Stimulated activated CD4-positive, alpha-beta T cell treated with anti-CD3 and anti-CD28 coated beads, Interleukin-12 subunit alpha, Interleukin-12 subunit beta, amount 100 ng/mL, for 4 hours (primary cell): ENCODE measurements at places on chromosomes 11 and 22.

- DNase-seq = no peak
Measured at GRCh38 chr11:127651888-127652221, 651.3 kb upstream of the KIRREL3 start.

GRCh38 chr11:74255741-74256375 is 55.6 kb downstream of the P4HA3 start:
- peak; percentile 30 for DNase-seq

GRCh38 chr11:96015906-96016565 is 92.1 kb upstream of the MTMR2 start:
- no peak for DNase-seq

- no peak for DNase-seq
Measured at GRCh38 chr11:115226556-115226955, 277.7 kb downstream of the CADM1 start.

GRCh38 chr22:34804604-34805003 is 261.4 kb upstream of the ISX start:
- DNase-seq = no peak

- no peak for DNase-seq
Measured at GRCh38 chr22:48098243-48098920, 1335.9 kb downstream of the TBC1D22A start.

- no peak for DNase-seq
Measured at GRCh38 chr11:46611526-46612304, 5.3 kb downstream of the HARBI1 start.

DNA sequence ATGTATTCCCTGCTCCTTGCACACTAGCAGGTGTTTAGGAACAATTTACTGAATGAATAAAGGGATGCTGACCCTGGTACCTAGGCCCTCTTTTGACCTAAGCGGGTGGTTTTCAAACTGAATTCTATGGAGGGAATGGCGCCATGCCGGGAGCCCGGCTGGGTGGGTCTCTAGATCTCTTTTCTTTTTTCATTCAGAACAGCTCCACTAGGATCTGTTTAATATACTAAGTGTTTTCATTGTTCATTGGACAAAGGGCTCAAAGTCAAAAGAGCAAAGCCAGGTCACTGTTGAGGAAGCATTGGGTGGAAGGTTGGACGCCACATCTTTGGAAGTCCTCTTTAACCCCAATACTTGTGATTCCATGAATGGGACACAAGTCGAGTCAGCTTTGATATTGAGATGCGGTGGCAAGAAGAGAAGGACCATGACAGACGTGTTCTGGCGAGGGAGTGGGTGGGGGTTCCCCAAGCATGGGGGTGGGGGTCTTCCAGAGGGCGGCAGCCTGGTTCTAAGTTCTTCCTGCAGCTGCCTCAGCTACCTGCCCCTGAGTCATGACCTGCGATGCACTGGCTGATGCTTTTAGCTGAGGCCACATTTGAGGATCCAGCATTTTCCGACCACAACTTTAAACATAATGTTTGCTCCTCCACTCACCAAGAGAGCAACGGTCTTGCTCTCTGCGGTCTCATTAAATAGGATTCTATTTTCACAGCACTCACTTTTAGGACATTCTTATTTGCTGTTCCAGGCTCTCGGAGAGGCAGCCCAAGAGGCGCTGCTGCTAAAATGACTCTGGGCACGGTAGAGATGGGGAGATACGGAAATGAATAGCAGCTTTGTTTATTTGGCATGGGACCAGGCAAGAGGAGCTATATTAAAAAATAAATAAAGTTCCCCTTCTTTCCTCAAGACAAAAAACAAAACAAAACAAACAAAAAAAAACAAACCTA is 100.6 kb downstream of the FBXO7 start:
- no peak for DNase-seq
